ENCODE measurements at places on chromosomes 6 and 20.

DNA sequence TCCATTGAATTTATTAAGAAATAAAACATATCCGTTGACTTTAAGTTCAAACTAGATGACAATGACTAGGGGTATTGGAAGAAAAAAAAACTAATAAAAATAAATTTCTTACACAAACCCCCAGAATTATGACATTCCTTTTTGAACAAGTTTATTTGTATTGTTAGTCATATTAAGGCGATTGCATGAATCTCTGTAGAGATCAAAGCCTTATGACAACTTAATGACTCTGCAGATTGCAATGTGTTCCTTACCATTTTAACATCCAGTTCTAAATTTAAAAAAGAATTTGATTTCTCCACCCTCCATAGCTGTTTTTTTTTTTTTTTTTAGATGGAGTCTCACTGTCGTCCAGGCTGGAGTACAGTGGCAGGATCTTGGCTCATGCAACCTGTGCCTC is 189.8 kb upstream of the CEP162 start:
- no peak for DNase-seq

DNA sequence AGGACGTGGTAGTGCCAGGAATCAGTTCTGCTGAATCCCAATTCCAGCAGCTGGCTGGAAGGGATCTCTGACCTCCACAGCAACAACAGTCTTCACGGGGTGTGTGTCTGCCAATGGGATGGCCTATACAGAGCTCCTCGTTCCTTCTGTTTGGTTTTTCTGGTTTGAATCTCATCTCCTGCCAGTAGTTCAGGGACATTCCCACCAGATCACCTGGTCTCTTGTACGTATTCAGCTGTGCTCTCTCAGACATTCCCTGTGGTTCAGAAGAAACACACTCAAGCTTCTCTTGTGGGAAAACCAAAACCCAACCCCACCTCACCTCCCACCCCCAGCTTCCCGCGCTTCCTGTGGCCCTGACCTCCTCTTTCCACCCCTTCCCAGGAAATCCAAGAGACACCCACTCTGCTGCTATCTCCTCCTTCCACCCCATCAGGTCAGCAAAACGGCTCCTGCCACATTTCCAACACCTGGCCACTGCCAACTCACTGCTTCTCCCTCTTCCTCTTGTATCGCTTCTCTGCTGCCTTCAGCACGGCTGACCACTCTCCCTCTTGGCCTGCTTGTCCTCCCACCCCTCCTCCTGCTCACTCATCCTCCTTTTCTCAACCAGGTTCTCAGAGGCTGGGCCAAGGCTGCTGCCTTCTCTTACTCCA is 63.3 kb upstream of the PTGIS start:
- DNase-seq = no peak

GRCh38 chr6:5462856-5463255 is 201.5 kb downstream of the FARS2 start:
- DNase-seq = no peak

GRCh38 chr6:38459291-38459690 is 180.4 kb downstream of the BTBD9 start:
- DNase-seq = no peak

- DNase-seq = no peak
Measured at GRCh38 chr6:137973201-137973600, 106.1 kb downstream of the TNFAIP3 start.

GRCh38 chr6:33886673-33887144 is 82.9 kb upstream of the MLN start:
- DNase-seq = no peak

DNA sequence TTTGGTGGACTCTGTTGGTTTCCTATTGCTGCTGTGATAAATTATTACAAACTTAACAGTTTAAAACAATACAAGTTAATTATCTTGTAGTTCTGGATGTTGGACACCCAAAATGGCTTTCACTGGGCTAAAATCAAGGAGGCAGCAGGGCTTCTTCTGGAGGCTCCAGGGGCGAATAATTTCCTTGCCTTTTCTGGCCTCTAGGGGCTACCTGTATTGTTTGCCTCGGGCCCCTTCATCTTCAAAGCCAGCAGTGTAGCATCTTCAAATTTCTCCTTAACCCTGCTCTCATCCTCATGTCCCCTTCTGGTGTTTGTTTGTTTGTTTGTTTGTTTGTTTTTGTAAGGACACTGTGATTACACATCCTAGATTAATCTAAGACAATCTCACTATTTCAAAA is 60.5 kb upstream of the ANKEF1 start:
- DNase-seq = no peak

DNA sequence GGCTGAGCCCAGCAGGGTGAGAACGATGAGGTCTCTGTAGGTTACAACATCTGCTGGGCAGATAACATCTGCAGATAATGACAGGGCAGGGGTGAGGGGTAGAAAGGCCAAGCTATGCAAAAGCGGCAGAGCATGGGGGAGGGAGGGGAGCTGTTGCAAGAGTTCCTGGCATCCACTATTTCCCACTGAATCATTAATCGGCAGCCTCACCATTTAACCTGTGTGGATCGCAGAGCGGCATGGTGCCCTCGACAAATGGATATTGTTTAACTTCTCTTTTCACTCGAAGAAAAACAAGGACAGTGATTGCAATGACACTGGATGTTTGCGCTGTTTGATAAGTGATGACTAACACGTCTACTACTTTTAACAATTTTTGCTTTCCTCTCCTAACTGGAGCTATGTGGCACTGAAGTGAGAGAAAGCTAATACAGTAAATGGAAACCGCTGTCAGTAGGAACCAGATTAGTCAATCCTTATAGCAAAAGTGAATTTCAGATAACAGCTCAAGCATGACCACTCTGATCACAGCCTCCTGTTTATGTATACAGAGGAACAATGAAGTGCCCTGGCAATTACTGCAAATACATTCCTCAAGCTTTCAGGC is 381.5 kb downstream of the TFAP2A start:
- DNase-seq = no peak

GRCh38 chr6:116136933-116137340 is 11.0 kb upstream of the COL10A1 start:
- DNase-seq = no peak

- DNase-seq = no peak
Measured at GRCh38 chr20:61046721-61047351, 205.2 kb upstream of the CDH4 start.

GRCh38 chr6:42041481-42042053 is 8.8 kb upstream of the TAF8 start:
- no peak for DNase-seq

GRCh38 chr6:15519681-15520080 is 143.1 kb downstream of the DTNBP1 start:
- no peak for DNase-seq

- DNase-seq = no peak
Measured at GRCh38 chr6:1348675-1349074, 36.8 kb downstream of the FOXQ1 start.

- DNase-seq = no peak
Measured at GRCh38 chr6:117352466-117353081, 73.2 kb downstream of the ROS1 start.

DNA sequence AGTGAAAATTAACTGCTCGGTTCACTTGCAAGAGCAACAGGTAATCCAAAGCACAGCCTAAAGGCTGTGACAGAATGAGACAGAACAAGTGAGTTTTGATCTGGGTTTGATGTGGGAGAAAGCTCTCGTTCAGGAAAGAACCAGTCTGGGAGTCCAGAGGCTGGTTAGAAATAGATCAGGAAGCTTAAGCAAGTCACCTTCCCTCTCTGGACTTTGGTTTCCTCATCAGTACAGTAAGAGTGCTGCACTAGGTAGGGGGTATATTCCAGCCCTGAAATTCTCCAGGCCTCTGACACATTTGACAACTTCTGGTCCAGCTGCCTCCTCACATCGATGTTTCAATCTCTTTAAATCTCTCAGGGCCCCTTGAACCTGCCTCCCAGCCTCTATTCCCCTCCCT is 33.7 kb upstream of the MDGA1 start:
- no peak for DNase-seq

Measured in activated naive CD4-positive, alpha-beta T cell treated with anti-CD3 and anti-CD28 coated beads, Interleukin-2, amount 50 U/mL, for 16 hours (primary cell).